NCI-H2081 (cell line): ENCODE measurements at places on chromosomes 1 and 21.

- DNase-seq = no peak
These were observed 28.6 kb downstream of the TMEM53 start for GRCh38 chr1:44645476-44646244.

- no peak for DNase-seq
These were observed 538.1 kb upstream of the ZRANB2 start for GRCh38 chr1:71618766-71619530.

DNA sequence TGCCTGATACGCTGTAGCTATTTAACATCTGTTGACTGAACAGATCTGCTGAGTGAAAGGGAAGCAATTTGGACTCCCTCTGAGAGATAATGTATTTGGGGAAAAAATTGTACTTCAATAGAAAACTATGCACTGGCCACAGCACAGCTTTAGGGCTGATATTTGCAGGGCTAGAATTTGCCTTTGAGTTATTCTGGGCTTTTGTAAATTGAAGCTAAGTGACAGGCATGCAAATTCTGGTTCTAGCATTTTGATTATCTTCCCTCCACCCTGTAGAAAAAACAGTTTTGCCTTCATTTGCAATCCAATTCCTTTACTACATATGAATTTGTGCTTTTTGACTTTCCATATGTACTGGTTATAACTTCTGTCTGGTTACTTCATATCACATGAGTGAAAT, 7.9 kb downstream of the KYAT3 start:
- DNase-seq = no peak

DNA sequence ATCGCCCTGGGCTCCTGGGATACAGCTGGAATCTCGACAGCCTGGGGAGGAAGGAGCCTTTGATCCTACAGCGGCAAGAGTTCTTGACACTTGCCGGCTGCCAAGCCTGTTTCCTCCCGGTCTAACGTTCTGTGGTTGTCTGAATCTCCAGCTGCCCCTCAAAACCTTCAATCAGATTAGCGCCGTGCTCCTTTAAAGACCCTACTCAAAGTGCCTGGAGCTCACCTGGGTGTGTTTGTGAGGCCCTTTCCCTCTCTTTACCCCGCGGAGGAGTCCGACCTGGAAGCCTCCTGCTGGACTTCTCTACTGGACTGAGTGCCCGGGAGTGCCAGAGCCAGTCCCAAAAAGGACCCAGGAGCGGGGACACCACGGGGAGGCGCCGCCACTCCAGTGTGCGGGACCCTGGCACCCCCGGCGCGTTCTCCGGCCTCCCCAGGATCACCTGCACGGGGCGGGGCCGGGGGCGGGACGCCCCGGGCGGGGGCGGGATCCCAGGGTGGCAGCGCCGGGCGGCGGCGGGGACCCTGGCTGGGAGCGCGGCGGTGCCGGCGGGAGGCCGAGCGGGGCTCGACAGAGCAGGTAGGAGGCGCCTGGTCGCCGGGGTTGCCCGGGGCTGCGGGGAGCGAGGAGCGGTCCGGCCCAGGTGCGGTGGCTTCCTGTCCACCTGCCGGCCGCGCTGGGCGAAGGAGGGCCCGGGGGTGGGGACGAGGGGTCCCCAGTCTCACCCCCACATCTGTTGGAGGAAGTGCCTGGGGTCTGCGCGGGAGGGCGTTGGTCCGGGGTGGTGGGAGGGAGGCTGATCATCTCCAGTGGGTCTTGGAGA, at the start of gene NCMAP:
Gene NCMAP, plus strand, starts transcription at position 497 of the 823 bp plus-strand sequence. CDS start 39,344 bp downstream, outside the sequence.
- DNase-seq = peak; percentile 47

DNA sequence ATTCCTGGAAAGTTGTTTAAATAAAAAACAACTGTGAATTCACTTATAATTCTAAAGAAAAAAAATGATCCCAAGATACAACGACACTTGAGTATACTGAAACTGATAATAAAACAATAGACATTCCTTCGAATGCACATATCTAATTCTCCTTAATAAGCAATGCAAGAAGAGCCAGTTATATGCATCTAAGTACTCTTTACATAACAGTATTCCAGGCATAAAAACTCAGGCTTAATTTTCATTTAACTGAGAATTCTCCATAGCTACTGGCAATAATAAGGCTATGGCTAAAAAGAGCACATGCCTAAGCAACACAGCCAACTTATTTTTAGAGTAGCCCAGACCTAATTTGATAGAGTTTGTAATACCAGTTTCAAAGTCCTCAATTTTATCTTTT, 31.2 kb downstream of the SASS6 start:
- no peak for DNase-seq
